Mesothelial cell of epicardium (in vitro differentiated cells): ENCODE measurements at places on chromosomes 5 and 9. TPM values are rescaled to one million over a fixed set of nuclear protein-coding genes. Genes with fewer than 3 reads are reported as not detected.
A peak's percentile ranks its signal among the peaks of the same experiment; 100 is the strongest.

Gene CCDC171
- total RNA-seq, result 7.3 to 9.8 TPM (median 8.3 TPM) in 3 replicates

Gene PDE6A
- total RNA-seq, result 0.18 to 0.38 TPM (median 0.29 TPM) in 3 replicates

Gene BICD2
- total RNA-seq, result 29.4 to 30.4 TPM (median 30.2 TPM) in 3 replicates

Gene LCN12
- 13.3 to 15.9 TPM (median 13.8 TPM) in 3 replicates for total RNA-seq

Gene SLC34A1
- total RNA-seq, result not detected in 3 replicates

Gene TLR4
- 0.66 to 1.7 TPM (median 0.78 TPM) in 3 replicates for total RNA-seq

Gene DCAF12
- total RNA-seq, result 35.2 to 38.1 TPM (median 35.8 TPM) in 3 replicates

Gene FYB1
- total RNA-seq, result 1.2 to 1.6 TPM (median 1.5 TPM) in 3 replicates

Gene PCDHB7
- 1.4 to 1.8 TPM (median 1.6 TPM) in 3 replicates for total RNA-seq

Gene PKD2L2
- not detected in 3 replicates for total RNA-seq

GRCh38 chr9:95385521-95385920 is 68.0 kb upstream of the FANCC start:
- H3K27me3 ChIP-seq, result peaks cover 48% of the 10 kb centered on the region
- no peak overlapping the region for H3K4me3 ChIP-seq
- no peak for DNase-seq
- no peak overlapping the region for H3K27ac ChIP-seq

DNA sequence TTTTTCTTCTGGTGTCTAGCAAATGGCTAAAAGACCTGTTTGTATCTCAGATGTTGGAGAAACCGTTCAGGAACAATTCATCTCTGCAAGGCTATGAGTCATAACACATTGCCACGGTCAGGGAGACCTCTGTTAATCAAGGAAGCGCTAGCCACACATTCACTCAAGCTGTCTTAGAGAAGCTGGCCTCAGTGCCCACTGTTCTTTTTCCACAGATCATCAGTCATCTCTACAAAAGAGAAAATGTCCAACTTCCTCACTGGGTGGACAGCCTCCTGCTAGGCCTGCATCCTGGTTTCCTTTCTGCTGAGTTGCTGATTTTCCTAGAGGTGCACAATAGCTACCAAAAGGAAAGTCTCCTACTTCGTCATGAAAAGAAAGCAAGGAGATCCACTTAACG is 360.5 kb downstream of the BNC2 start:
- peak overlapping the region; percentile 10 for H3K27ac ChIP-seq
- peaks cover 2% of the 10 kb centered on the region for H3K36me3 ChIP-seq
- H3K27me3 ChIP-seq, result no peaks in the 10 kb centered on the region
- DNase-seq, result no peak

DNA sequence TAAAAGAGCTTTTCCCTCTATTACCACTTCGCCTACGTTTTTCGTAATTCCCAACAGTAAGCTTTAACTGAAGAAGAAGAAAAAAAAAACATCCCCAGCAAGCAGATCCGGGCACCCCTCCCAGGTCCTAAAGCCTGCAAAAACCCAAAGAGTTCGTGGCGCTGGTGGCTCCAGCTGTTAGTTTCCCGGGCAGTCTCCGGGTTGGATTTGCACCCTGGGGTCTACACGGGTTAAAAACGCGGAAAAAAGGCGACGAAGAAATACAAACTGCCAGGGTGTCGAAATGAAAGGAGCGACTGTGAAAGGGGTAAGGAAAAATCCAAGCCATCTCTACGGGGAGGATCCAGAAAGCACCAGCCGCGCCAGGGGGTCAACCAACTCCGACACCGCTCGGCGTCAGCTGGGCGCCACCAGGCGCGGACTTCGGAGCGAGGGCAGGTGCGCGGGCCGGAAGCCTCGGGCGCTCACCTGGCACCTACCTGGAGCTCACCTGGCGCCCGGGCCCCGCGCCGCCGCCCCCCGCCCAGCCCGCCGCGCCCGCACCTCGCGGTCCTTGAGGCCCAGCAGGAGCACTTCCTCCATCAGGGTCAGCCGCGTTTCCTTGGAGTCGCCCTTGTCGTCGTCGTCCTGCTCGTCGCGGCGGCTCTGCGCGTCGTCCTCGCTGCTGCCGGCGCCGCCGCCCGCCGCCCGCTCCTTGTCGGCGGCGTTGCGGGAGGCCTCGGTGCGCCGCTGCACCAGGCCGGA is 680 bp downstream of the GOLPH3 start:
- H3K4me1 ChIP-seq, result peaks cover 32% of the 10 kb centered on the region
- H3K27ac ChIP-seq, result peak overlapping the region; percentile 99
- H3K4me3 ChIP-seq, result peak overlapping the region; percentile 99
- peak; percentile 52 for DNase-seq
- H3K27me3 ChIP-seq, result no peaks in the 10 kb centered on the region

- no peak overlapping the region for H3K27ac ChIP-seq
- peaks cover 2% of the 10 kb centered on the region for H3K36me3 ChIP-seq
- H3K4me3 ChIP-seq, result no peak overlapping the region
- H3K4me1 ChIP-seq, result peaks cover 26% of the 10 kb centered on the region
- no peaks in the 10 kb centered on the region for H3K27me3 ChIP-seq
These were observed 810.2 kb downstream of the EFNA5 start for GRCh38 chr5:106860398-106861044.

DNA sequence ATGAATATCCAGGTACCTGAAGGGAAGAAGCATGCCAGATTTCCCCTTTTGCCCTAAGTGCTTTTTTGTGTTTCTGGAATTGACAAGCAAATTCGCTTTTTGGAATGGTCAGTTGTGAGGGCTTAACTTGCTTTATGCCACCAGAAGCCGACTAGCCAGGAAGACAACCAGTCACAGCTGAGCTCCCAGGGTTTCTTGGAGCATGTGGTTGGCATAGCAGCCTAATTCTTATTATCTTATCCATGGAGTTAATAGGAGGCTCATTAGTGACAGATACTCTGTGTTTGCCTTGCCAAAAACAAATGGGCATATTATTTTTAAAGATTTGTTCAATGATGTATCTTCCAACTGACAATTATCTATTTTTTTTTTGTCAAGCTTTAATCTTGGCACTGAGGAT is 500.7 kb downstream of the PTPRD start:
- DNase-seq, result no peak
- H3K36me3 ChIP-seq, result no peaks in the 10 kb centered on the region

- DNase-seq, result no peak
- H3K27me3 ChIP-seq, result no peaks in the 10 kb centered on the region
- H3K27ac ChIP-seq, result peak overlapping the region; percentile 96
These were observed 133.4 kb upstream of the OTULINL start for GRCh38 chr5:14447958-14448911.

DNA sequence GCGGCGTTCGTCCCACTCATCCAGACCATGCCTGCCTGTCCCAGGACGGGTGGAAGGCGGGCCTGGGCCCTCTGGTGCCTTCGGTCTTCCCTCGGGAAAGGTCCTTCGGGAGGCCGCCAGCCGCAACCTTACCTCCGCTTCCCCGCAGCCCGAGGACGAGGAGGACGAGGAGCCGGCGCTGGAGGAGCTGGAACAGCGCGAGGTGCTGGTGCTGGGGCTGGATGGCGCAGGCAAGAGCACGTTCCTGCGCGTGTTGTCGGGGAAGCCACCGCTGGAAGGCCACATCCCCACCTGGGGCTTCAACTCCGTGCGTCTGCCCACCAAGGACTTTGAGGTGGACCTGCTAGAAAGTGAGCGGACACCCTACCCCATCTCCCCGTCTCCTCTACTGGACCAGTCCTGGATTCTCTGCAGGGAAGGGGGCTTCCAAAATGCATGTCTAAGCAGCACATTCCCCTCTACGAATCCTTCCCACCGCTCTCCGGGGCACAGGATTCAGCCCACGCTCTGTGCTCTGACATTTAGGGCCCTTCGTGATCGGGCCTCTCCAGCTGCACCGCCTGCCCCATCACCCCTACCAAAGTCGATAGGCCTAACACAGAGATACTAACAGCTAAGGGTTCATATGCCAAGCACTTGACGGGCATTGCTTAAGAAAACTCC is 1.1 kb downstream of the ARL10 start:
- H3K36me3 ChIP-seq, result peaks cover 22% of the 10 kb centered on the region
- DNase-seq, result no peak
- H3K27me3 ChIP-seq, result peaks cover 17% of the 10 kb centered on the region
- peaks cover 8% of the 10 kb centered on the region for H3K4me1 ChIP-seq

GRCh38 chr9:133008824-133009223 is 22.0 kb upstream of the GTF3C5 start:
- H3K4me3 ChIP-seq, result no peak overlapping the region
- no peak for DNase-seq
- H3K36me3 ChIP-seq, result no peaks in the 10 kb centered on the region
- peaks cover 29% of the 10 kb centered on the region for H3K27me3 ChIP-seq

- H3K27me3 ChIP-seq, result peaks cover 1% of the 10 kb centered on the region
- no peak overlapping the region for H3K4me3 ChIP-seq
- DNase-seq, result no peak
- H3K27ac ChIP-seq, result no peak overlapping the region
- no peaks in the 10 kb centered on the region for H3K36me3 ChIP-seq
These were observed 128.7 kb downstream of the TRIM32 start for GRCh38 chr9:116815835-116816234.

- peaks cover 3% of the 10 kb centered on the region for H3K4me1 ChIP-seq
- peaks cover 4% of the 10 kb centered on the region for H3K27me3 ChIP-seq
- H3K4me3 ChIP-seq, result no peak overlapping the region
- no peaks in the 10 kb centered on the region for H3K36me3 ChIP-seq
- DNase-seq, result no peak
These were observed 157.1 kb downstream of the HTR1A start for GRCh38 chr5:63805151-63805550.

DNA sequence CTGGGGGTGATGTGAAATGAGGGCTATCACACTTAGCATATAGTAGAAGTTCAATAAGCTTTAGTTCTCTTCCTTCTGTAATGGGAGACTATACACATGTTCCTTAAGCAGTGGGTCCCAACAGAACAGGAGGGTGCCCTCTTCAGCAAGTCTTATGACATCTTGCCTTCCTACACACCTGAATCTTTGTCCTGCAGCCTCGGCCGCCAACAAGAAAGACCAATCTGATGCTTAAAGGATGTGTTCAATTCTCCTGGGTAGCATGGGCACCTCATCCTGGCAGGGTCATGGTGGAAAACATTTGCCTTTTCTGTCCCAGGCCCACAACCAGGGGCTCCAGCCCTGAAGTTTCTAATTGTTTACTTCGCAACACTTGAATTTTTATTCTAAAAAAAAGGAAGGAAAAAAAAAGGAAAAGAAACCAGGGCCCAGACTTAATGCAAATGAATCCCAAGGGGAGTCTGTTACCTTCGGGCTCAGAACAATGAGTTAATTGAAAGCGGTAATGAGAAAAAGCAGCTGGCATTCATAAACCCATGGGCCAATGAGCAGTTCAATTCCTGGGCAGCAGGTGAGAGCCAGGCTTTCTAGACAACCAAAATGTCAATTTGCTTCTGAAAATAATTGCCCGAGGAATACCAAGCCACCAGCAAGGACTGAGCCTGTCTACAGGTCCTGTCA is 26.2 kb upstream of the SMAD5 start:
- H3K4me3 ChIP-seq, result no peak overlapping the region
- peaks cover 53% of the 10 kb centered on the region for H3K4me1 ChIP-seq
- no peak overlapping the region for H3K27ac ChIP-seq
- DNase-seq, result no peak
- H3K36me3 ChIP-seq, result no peaks in the 10 kb centered on the region

GRCh38 chr5:56564541-56565282 is 250.6 kb upstream of the MAP3K1 start:
- H3K27ac ChIP-seq, result no peak overlapping the region
- H3K27me3 ChIP-seq, result no peaks in the 10 kb centered on the region
- H3K36me3 ChIP-seq, result no peaks in the 10 kb centered on the region
- H3K4me1 ChIP-seq, result peaks cover 44% of the 10 kb centered on the region
- no peak for DNase-seq
- no peak overlapping the region for H3K4me3 ChIP-seq

DNA sequence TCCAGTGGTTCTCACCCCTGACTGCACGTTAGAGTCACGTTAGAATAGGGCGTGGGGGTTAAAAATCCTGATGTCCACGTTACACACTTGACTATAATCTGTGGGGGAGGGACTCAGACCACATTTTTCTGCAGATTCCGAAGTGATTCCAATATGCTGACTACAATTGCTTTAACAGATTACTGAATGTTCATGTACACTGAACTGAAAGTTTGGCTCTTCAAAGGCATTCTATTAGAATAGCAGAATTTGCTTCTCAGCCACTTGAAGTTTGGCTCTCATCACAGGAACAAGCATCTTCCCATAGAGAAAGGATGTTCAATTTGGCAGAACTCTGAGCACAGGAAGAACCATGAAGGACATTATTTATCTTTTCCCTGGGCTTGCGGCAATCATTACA is 84.5 kb downstream of the HAPLN1 start:
- H3K4me3 ChIP-seq, result no peak overlapping the region
- no peak overlapping the region for H3K27ac ChIP-seq
- H3K27me3 ChIP-seq, result no peaks in the 10 kb centered on the region
- H3K36me3 ChIP-seq, result no peaks in the 10 kb centered on the region
- DNase-seq, result no peak

- H3K36me3 ChIP-seq, result peaks cover 11% of the 10 kb centered on the region
- no peaks in the 10 kb centered on the region for H3K27me3 ChIP-seq
- H3K4me3 ChIP-seq, result no peak overlapping the region
- peaks cover 55% of the 10 kb centered on the region for H3K4me1 ChIP-seq
These were observed 27.0 kb downstream of the TGFBI start for GRCh38 chr5:136055612-136056309.

DNA sequence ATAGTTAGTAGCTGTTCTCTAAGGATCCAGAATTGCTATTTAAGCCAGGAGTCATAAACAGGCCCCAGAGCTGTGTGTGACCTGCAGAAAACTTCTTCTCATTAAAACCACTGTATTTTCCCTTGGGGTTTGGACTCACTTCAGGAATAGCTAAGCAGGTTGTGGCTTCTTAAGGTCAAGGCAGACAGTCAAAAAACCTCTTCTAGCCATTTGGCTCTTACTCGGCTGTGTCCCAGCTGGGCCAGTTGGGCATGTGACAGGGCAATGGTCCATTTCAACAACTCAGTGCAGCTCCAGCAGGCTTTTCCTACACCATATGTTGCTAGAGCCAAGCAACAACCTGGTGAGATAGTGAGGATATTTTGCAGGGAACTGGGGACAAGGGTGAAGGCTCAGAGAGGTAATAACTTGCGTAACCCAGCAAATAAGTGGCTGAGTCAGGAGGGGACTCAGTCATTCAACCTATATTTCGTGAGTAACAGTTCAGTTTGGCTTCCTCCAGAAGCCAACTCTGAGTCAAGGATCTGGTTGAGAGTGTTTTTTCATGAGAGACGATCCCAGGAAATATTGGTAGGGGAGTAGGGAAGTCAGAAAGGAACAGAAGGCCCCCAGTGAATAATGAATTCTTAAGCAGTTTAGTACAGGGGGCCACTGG is 115.4 kb upstream of the PPP2R2B start:
- H3K27ac ChIP-seq, result no peak overlapping the region
- H3K27me3 ChIP-seq, result peaks cover 6% of the 10 kb centered on the region
- DNase-seq, result no peak
- H3K4me3 ChIP-seq, result no peak overlapping the region

GRCh38 chr9:131258698-131259431 is 17.4 kb downstream of the FAM78A start:
- peaks cover 1% of the 10 kb centered on the region for H3K4me1 ChIP-seq
- H3K36me3 ChIP-seq, result no peaks in the 10 kb centered on the region
- H3K4me3 ChIP-seq, result no peak overlapping the region
- no peak overlapping the region for H3K27ac ChIP-seq
